ENCODE measurements at places on chromosomes 2 and 18.
A peak's percentile ranks its signal among the peaks of the same experiment; 100 is the strongest.

DNA sequence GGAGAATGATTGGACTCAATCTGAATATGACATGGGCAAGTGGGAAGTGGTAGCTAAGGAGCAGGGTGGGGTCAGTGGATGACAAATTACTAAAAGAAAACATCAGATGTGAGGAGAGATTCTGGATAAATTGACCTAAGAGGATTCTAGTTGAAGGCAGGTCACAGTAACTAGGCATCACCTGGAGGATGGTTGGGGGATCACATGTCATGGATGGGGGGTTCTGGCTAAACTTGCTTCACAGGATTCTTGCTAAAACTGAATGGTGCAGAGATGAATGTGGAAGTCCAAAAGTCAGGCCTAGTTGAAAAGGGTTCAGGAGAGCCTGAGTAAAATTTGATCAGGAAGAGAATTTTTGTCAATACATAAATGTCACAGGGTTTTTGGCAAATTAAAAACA is 18.3 kb downstream of the CLHC1 start:
- no peaks in the 10 kb centered on the region for H3K36me3 ChIP-seq
- no peak overlapping the region for H3K4me3 ChIP-seq
- no peak for DNase-seq
- H3K27ac ChIP-seq: no peak overlapping the region
- H3K27me3 ChIP-seq: no peaks in the 10 kb centered on the region

- DNase-seq: no peak
- H3K4me3 ChIP-seq: no peak overlapping the region
- no peak overlapping the region for H3K27ac ChIP-seq
- peaks cover 19% of the 10 kb centered on the region for H3K36me3 ChIP-seq
- H3K27me3 ChIP-seq: no peaks in the 10 kb centered on the region
- peaks cover 19% of the 10 kb centered on the region for H3K4me1 ChIP-seq
Measured at GRCh38 chr2:208269091-208269490, 3.0 kb downstream of the PIKFYVE start.

DNA sequence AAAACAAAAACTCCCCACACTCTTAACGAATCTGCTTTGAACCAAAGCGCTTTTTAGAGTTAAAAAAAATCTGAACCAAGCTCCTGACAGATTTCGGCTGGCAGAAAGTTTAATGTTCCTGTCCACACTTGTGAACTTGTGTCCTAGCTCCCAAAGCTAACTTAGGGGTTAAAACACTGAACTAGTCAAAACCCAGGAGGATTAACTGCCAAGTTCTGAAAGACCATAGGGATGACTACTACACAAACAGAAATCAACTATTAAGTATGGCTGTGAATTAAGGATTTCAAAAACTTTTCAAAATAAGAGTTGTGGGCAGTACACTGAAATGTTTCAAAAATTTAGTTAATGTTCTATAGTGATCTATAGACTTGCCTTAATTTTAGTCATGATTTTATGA is 26.2 kb upstream of the CDKL4 start:
- no peak overlapping the region for H3K4me3 ChIP-seq
- H3K27me3 ChIP-seq: no peaks in the 10 kb centered on the region
- H3K27ac ChIP-seq: no peak overlapping the region
- H3K36me3 ChIP-seq: peaks cover 36% of the 10 kb centered on the region
- DNase-seq: no peak
- no peaks in the 10 kb centered on the region for H3K4me1 ChIP-seq

DNA sequence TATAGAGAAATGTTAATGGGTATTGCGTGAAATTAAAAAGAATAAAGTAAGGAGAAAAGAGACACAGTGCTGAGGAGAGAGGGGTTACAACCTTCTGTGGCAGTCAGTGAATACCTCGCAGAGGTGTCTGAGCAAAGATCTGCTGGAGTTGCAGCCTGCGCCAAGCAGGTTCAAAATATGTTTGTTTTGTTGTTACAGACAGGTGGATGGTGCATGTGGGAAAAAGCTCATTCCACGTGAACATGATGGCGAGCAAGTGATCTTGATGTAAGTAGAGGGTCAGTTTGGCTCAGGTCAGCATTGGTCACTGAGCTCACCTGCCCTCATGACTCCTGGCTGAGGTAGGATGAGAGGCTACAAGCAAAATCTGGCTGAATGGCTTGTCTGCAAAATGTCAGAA is 66.2 kb downstream of the SOX11 start:
- DNase-seq: no peak
- H3K27ac ChIP-seq: no peak overlapping the region
- H3K4me3 ChIP-seq: no peak overlapping the region
- no peaks in the 10 kb centered on the region for H3K27me3 ChIP-seq
- H3K36me3 ChIP-seq: no peaks in the 10 kb centered on the region
- no peaks in the 10 kb centered on the region for H3K4me1 ChIP-seq

- H3K27me3 ChIP-seq: peaks cover 2% of the 10 kb centered on the region
- no peak overlapping the region for H3K27ac ChIP-seq
- H3K36me3 ChIP-seq: no peaks in the 10 kb centered on the region
- no peak overlapping the region for H3K4me3 ChIP-seq
- DNase-seq: no peak
Measured at GRCh38 chr2:176484838-176485237, 215.6 kb downstream of the MTX2 start.

DNA sequence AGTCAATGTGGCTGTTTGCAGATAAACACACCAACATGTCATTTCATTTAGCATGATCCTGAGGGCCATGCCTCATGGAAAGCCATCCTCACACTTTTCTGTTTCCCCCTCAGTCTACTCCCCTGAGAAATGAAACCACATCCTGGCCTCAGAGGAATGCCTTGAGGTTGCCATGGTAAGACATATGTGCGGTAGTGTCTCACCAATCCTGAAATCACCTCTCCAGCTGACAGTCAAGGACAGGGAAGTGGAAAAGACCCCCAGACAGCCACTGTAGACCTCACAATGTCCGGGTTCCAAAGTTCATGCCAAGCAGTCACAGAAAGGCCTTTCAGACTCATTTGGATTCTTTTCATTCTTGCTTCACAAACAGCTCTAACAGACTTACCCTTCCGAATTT is 175.2 kb upstream of the PKDCC start:
- H3K27ac ChIP-seq: no peak overlapping the region
- no peak for DNase-seq
- no peaks in the 10 kb centered on the region for H3K4me1 ChIP-seq
- no peaks in the 10 kb centered on the region for H3K36me3 ChIP-seq
- H3K4me3 ChIP-seq: no peak overlapping the region
- no peaks in the 10 kb centered on the region for H3K27me3 ChIP-seq

GRCh38 chr2:133641497-133641896 is 73.2 kb upstream of the NCKAP5 start:
- no peaks in the 10 kb centered on the region for H3K36me3 ChIP-seq
- no peak for DNase-seq
- H3K4me1 ChIP-seq: no peaks in the 10 kb centered on the region
- no peak overlapping the region for H3K27ac ChIP-seq
- H3K27me3 ChIP-seq: no peaks in the 10 kb centered on the region

GRCh38 chr2:23388294-23388693 is 3.3 kb downstream of the KLHL29 start:
- no peak overlapping the region for H3K27ac ChIP-seq
- no peaks in the 10 kb centered on the region for H3K36me3 ChIP-seq
- no peaks in the 10 kb centered on the region for H3K4me1 ChIP-seq
- no peak overlapping the region for H3K4me3 ChIP-seq

- DNase-seq: no peak
- no peak overlapping the region for H3K27ac ChIP-seq
- H3K36me3 ChIP-seq: no peaks in the 10 kb centered on the region
- H3K4me3 ChIP-seq: no peak overlapping the region
- no peaks in the 10 kb centered on the region for H3K27me3 ChIP-seq
Measured at GRCh38 chr2:57479981-57480380, 566.6 kb upstream of the VRK2 start.

DNA sequence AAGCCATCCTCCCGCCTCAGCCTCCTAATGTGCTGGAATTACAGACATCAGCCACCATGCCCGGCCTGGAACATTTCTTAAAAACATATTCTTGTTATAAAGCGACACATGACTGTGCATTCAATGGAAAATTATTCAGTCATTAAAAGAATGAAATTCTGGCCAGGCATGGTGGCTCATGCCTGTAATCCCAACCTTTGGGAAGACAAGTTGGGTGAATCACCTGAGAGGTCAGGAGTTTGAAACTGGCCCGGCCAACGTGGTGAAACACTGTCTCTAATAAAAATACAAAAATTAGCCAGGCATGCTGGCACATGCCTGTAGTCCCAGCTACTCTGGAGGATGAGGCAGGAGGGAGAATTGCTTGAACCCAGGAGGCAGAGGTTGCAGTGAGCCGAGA is 21.6 kb upstream of the RPRD1A start:
- no peaks in the 10 kb centered on the region for H3K27me3 ChIP-seq
- H3K4me1 ChIP-seq: no peaks in the 10 kb centered on the region
- no peak overlapping the region for H3K27ac ChIP-seq
- no peaks in the 10 kb centered on the region for H3K36me3 ChIP-seq

GRCh38 chr2:119862127-119862889 is 102.6 kb downstream of the PTPN4 start:
- no peak overlapping the region for H3K27ac ChIP-seq
- H3K36me3 ChIP-seq: no peaks in the 10 kb centered on the region
- no peaks in the 10 kb centered on the region for H3K27me3 ChIP-seq
- H3K4me1 ChIP-seq: no peaks in the 10 kb centered on the region
- H3K4me3 ChIP-seq: no peak overlapping the region

GRCh38 chr2:241161646-241162281 is 11.5 kb downstream of the PPP1R7 start:
- H3K4me1 ChIP-seq: peaks cover 6% of the 10 kb centered on the region
- no peak overlapping the region for H3K4me3 ChIP-seq
- H3K27ac ChIP-seq: peak overlapping the region; percentile 47
- H3K36me3 ChIP-seq: peaks cover 85% of the 10 kb centered on the region

DNA sequence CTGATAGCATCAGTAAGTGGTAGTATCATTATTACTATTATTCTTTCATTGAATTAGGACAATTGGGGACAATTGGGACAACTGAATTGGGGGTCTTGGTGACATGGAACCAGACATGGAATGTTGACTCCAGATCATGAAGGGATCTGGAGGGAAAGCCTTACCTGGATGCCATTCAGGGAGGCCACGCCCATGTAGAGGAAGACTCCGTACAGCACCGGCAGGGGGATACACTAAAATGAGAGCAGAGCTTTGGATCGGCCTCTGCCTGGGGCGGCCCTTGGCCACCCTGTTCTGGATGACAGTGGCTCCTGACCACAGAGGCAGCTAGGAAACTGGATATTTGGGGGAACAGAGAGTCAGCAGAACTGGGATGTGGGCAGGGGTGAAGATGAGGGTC is 29.2 kb downstream of the MTHFD2 start:
- H3K36me3 ChIP-seq: no peaks in the 10 kb centered on the region
- peak overlapping the region; percentile 4 for H3K27ac ChIP-seq
- DNase-seq: no peak
- H3K4me1 ChIP-seq: no peaks in the 10 kb centered on the region
- H3K4me3 ChIP-seq: no peak overlapping the region
- H3K27me3 ChIP-seq: no peaks in the 10 kb centered on the region

Data from tibial artery (tissue), 4 donors.